ENCODE measurements at places on chromosomes 16 and 17.

DNA sequence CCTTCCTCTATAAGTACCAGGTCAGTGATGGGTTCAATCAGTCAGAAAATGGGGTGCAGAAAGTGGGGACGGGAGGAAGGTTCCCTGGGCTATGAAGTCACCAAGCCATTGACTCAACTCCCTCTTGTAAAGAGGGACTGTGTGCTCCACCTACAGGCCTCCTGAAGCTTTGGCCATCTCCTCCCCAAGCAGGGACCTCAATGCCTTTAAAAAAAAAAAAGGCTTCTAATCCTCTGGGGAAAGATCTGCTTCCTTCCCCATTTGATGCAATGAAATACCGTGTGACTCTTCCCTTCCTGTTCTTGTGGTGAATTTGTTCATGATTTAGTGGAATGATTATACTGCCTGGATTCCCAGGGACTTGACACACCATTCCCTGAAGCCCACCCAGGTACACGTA lies 30.8 kb downstream of the VWA3A start:
- DNase-seq = no peak

GRCh38 chr16:57522960-57523359 lies 13.4 kb downstream of the CCDC102A start:
- DNase-seq = no peak

GRCh38 chr16:27543801-27544200 lies 5.9 kb downstream of the GTF3C1 start:
- DNase-seq = no peak

GRCh38 chr17:58195518-58196123 lies 3.1 kb downstream of the EPX start:
- DNase-seq = no peak

DNA sequence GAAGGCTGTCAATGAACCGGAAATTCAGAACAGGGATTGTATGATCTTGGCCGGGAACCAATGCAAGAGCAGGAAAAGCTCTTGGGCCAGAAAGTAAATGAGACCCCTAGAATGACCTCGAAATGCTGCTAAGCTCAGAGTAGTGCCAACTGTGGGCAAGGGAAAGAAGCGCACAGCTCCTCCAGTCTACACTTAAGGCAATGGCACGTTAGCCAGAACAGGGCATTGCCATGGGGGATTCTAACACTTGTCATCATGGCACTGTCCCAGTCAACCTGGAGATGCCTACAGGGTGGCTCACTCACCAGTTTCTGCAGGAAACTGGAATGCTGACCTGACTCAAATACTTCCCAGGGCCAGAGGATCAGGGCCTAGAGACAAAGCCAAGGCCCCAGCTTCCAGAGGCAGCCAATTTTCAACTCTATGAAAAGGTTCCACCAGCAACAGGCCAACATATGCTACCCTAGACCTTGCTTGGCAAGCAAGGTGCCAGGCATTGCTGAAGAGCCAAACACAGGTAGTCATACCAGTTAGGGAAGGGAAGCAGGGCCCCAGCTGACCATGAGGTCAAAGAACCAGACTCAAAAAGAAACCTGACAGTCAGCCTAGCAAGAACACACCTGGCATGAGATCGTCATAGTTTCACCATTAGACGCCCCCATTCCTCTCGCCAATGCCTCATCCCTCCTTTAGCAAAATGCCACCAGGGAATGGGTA lies 34.9 kb downstream of the ARHGAP17 start:
- DNase-seq = no peak

DNA sequence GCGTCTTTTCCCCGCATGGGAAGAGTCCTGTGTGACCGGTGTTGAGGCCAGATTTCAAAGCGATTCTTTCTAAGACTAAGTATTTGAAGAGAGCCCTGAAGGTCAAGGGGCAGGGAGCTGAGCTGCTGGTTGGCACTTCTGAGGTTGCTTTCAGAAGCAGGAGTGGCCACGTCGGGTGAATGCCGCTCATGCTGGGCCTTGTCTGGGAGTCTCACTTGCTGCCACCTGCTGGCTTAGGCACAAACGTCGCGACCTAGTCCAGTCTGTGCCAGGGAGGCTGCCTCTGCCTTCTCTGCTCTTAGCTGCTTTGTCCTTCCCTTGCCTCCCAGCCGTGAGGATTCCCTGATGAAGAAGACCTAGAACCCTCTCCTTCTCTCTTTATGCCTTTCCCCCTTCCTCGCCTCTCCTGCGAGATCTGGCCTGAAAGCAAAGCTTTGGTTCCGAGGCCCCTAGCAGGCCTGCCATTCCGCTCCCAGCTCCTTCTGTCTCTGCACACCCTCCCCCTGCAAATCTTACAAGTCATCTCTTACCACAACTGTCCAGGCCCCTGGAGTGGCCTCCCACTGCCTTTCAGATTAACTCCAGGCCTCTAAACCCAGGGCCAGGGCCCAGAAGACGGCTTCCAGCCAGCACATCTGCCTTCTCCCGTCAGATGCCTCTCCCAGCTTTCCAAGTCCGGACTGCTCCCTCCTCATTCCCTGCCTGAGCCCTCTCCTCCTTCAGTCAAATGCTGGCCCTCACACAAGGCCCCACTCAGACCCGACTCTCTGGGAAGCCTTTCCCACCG lies 11.4 kb downstream of the CTNS start:
- DNase-seq = no peak

DNA sequence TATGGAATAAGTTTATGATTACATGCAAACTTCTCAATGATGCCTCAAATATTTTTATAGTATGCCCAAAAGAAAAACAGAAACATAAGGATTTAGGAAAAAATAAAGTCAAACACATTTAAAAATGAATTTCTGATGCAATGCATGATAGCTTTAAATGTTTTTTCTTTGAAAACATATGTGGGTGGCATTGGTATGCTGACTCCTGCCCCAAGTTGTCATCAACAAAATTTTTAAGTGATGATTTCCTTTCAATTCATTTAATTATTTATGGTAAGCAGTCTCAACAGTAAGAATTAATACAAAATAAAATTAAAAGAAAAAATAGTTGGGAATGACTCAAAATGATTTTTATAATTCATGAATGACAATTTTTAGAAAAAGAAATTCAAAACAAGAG lies 104.9 kb downstream of the CEP112 start:
- DNase-seq = no peak

GRCh38 chr16:23801378-23801777 lies 34.4 kb upstream of the PRKCB start:
- DNase-seq = no peak

DNA sequence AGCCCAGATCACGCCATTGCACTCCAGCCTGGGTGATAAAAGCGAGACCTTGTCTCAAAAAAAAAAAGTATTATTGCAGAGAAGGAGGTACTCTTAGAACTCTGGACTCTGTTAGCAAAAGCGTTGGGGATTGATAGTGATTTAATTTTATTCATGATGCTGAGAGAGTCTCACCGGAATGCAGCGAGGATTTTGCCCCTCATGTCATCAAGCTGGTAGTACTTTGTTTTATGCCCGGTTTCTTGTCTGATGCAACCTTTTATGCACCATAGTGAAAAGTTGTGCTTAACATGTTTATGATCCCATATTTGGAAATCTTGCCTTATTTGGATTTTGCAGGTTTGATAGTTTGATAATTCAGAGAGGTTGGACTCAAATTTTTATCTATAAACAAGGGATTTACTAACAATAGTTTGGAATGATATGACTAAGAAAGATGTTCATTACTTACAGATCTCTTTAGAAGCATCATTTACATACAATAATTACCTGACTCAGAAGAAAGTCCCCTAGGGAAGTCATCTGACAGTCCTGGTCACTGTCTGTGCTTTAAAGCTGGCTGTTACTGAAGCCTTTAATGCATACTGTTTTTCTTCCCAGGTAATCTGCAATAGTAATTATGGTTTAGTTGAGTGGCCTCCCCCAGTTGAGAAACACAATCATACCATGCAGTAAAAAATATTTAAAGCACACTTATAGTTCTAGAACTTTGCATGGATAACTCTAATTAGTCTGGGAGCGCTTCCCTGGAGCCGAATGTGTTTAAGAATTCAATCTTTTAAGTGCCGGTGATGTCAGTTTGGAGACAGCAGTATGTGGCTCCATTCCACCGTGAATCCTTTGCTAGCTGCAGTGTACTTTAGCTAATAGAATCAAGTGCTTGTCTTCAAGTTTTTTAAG lies 120.9 kb downstream of the PRKCA start:
- DNase-seq = no peak

- no peak for DNase-seq
Measured at GRCh38 chr17:78600181-78600721, 23.1 kb upstream of the DNAH17 start.

GRCh38 chr17:13003454-13003851 lies 14.4 kb downstream of the ELAC2 start:
- DNase-seq = no peak

GRCh38 chr17:27085517-27085916 lies 208.4 kb upstream of the WSB1 start:
- DNase-seq = no peak
